ENCODE measurements at places on chromosomes 2 and 18.

DNA sequence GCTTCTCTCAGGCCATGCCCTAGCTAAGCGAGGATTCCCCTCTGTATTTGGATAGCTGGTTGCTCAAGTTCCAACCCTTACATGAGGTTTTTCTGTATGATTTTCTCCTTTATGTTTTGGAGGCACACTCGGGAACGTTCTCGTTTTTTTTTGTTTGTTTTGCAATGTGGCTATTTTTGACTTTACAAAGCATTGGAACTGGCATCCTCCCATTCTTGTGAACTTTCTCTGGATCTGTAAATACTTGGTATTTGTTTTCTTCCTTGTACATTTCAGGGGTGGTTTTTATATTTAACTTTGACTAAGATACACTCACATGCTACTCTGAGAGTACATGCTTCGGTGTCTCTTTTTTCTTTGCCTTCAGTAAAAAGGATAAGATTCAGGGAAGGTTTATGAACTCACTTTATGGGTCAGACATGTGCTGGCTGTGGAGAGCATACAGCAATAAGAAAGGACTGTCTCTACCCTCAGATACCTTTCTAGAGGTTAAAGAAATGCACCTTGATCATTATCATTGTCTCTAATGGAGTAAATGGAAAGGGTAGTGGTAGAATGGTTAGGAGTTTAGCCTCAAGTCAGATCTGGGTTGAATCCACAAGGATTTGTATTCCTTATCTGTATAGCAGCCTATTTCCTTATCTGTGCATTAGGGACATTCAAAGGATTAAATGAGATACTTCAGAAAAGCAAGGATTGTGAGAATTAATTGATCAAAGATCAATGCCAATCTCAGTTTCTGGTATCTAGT is 61.9 kb downstream of the MEIS1 start:
- DNase-seq: no peak

DNA sequence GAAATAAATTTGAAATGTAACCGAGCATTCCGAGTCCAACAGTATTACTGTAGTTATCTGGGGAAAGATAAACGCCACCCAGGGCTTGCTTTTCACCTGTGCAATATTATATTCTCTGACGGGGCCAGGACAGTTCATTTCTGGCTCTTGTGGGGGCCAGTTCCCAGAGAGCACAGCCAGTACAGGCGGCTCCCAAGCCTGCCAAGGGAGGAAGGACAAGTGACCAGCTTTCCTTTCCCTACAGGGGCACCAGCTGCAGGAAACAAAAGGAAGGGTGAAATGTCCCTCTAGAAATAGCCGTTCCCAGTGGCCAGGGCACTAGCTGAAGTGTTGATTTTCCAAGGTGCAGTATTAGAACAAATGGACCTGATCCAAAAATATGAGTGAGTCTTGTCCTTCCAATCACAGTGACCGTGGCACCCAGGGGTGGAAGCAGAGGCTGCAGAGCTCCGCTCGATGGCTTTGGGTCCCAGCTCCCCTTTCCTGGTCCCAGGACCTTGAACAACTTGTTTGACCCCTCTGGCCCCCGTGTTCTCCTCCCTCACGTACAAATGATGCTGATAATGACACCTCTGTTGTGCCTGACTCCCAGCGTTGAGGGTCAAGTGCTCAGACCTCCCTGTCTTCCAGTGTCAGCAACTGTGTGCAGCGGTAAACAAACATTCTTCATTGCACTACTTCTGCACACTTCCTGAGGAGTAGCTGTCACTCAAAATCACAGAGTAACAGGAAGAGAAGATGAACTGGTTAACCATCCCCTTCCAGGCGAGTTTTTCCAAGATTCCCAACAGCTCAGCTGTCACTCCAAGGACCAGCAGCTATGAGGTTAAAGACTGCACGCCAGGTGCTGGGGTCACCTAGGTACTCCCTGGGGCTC is 40.9 kb downstream of the GYPC start:
- DNase-seq: no peak

DNA sequence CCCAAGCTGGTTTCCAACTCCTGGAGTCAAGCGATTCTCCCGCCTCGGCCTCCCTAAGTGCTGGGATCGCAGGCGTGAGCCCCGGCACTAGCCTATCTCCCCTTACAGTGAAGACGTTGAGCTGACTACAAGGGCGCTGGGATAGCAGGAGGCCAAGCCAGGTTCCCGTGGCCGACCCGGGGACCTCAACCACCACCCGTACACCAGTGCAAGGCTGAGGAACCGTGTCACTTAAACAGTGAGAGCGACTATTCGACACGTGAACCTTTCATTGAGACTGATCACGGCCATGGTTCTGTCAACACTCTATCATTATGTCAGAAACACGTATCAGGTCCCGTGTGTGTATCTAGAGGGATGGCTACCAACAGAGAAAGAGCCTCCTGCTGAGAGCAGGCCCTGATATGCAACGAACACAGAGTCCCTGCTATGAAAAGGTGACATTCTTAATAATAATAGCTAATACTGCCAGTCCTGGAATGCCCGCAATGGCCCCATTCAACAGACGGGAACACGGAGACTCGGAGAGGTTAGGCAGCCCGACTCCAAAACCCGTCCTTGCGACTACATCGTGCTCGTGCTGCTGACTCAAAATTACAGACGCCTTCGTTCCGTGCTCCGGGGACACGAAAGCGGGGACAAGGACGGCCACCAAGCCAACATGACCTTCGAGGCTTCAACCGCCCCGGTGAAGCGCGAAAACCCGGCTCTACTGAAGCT is 833 bp downstream of the AFG3L2 start:
- DNase-seq: no peak

GRCh38 chr2:233466991-233467603 is 99.5 kb downstream of the USP40 start:
- no peak for DNase-seq

DNA sequence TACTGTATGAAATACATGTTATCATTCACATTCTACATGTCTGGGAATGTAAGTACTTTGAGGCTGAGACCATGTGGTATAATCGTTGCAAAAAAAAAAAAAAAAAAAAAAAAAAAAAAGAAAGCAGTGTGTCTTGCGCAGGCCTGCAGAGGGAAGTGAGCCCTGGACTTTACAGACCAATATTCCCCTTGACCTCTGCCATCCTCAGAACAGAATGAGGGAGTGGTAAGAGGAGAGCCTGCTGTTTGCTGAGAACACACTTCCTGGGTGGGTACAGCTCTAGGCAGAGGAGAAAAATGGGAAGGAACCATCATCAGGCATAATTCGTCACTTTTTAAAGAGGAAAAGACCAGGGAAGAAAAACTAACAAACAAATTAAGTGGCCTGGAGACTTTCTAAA is 28.8 kb upstream of the TBC1D8 start:
- DNase-seq: no peak

- no peak for DNase-seq
Measured at GRCh38 chr2:77086051-77086450, 436.1 kb downstream of the LRRTM4 start.

GRCh38 chr2:215811003-215811402 is 202.3 kb downstream of the MREG start:
- DNase-seq: no peak

DNA sequence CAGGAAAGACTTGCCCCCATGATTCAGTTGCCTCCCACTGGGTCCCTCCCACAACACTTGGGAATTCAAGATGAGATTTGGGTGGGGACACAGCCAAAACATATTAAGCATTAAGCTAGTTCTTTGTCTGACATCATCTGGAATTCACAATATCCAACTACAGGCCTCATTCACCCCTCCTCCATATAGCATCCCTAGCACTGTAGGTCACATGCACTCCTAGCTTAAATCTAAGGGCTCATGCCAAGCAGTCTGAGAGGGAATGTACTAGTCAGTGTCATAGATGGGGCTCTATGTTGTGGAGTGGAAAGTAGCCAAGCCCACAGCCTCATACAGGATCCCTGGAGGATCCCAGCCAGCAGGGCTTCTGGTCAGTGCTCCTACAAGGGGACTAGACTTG is 92.1 kb downstream of the IRS1 start:
- no peak for DNase-seq

DNA sequence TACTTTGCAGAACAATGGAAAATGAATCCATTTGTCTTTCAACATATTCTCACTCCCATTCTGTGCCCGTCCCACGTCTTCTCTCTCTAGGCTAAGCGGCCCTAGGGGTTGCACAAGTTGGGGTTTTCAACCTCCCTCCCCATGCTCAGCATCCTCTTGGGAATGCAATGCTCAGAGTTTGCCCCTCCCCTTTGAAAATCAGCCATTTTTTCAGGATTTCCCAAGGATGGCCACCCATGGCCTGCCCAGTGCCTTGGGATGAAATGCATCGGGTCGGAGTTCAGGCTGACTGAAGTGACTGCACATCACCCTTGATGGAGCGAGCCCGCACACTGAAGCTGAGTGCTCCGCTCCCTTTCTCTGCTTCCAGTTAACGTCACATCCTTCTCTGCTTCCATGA is 87.9 kb downstream of the TNS1 start:
- DNase-seq: no peak

DNA sequence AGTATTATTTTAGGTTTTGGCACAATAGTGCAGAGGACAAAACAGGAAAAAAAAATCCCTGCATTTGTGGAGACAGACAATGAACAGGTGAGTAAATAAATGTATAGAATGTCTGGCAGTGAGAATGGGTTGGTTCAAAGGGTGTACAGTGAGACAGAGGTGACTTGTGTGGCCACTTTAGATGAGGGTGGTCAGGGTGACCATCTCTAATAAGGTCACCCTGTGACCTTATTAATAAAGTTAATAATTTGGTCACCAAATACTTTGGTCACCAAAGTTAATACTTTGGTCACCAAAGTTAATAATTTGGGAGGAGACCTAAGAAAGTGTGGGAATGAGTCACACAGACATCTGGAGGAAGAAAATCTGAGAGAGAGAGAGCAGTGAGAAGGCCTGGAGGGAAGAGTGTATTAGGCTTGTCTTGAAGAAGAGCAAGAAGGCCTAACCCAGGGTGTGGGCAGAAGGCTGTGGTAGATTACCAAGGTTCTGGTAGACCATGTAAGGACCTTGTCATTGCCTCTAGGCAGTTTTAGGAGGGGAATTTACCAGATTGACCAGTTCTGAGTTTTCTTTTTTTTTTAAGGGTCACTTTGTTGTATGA is 1368.4 kb upstream of the CELF4 start:
- DNase-seq: no peak

DNA sequence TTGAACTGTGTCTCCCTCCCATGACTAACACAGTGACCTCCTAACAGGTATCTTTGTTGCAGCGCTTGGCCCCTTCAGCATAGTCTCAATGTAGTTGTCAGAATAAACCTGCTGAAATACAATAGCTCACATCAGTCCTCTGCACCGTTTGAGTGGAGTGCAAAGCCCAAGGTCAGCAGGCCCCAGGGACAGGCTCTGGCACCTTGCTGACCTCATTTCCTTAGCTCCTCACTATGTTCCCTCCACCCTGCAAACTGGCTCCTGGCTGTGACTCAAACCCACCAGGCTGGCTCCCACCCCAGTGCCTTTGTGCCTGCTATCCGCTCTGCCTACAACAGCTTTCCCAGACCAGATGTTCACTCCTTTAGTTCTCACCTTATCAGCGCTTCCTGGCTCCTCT is 146.7 kb downstream of the LRATD1 start:
- DNase-seq: no peak

GRCh38 chr2:223050900-223051504 is 988 bp upstream of the KCNE4 start:
- DNase-seq: no peak

DNA sequence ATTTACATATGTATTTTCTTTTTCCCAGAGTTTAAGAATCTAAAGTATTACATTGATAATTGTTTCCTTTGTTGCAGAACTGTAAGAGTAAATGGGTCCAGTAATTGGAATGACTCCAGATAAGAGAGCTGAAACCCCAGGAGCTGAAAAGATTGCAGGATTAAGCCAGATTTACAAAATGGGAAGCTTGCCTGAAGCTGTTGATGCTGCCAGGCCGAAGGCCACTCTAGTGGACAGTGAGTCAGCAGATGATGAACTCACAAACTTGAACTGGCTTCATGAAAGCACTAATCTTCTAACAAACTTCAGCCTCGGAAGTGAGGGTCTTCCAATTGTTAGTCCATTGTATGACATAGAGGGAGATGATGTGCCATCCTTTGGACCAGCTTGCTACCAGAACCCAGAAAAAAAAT is 183.8 kb upstream of the STON1 start:
- DNase-seq: no peak

GRCh38 chr18:13218368-13218991 is at the start of gene LDLRAD4:
Gene LDLRAD4 (plus strand): TSS chr18:13218760.
- DNase-seq: peak; percentile 33

GRCh38 chr2:240868286-240869108 is at the start of gene AGXT:
Gene AGXT (plus strand): TSS chr2:240868824. CDS start chr2:240868866, 42 bp downstream.
- no peak for DNase-seq

DNA sequence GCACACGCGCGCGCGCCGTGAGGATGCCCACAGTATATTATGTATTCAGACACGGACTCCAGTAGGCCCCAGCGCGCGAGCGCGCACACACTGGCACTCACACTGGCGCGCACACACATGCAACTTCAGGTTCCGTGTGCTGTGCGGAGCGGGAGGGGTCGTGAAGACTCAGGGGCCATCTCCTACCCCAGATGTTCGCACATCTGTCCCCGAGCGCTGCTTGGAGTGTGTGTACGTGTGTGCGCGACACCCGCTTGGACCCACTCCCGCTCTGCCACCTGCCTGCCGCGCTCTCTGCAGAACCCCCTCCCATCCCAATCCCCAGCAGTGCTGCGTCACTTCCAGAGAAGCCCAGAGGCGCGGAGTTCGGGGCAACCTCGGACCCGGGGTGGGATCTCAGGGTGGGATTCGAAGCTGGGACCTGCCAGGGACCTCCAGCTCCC is 2.6 kb downstream of the NRP2 start:
- peak; percentile 10 for DNase-seq

DNA sequence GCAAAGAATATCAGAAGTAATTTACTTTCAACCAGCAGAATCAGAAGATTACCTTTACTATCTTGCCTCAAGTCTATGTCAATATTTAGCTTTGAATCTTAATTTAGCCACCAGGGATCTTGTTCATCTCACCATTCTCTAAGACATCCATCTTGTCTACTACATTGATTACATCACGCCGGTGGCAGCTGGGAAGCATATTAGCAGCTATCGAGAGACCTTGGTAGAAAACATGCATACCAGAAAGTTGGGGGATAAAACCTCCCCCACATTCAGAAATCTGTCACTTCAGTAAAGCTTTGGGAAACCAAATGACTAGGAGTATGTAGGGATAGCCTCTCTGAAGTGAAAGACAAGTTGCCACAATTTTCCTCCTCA is 703.8 kb upstream of the FSHR start:
- no peak for DNase-seq

DNA sequence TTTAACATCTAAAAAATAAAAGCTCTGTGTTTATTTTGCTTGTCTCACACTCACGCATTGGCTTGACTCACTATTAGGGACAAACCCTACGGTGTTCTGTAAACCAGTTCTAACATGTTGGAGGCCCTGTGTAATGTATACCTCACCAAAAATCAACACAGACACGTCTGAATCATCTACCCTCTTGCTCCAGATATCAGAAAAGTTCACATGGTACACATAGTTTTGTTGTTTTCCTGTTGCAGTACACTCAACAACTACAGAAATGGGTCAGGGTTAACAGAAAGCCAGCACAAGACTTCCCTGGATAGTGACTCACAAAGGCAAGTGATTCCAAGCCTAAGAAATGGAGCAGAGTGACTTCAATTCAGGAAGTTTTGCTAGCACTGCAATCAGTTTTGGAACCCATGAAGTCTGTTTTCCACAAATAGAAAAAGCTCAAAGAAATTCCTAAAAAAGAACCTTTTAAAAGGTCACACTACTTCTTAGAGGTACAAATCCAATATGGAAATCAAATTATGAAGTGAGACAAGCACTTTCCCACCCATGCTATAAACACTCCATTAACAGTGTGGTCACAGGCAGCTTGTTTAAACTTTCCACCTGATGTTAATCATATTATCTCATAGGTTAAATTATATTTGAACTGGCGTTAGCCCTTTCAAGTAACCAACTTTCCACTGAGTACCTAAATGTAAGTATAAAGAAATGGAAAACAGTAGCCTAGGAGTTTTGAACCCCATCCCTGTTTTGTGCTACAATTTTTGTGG is 87.4 kb downstream of the GAREM1 start:
- no peak for DNase-seq
